ENCODE measurements at places on chromosomes 6 and 20.

- no peak for DNase-seq
Observed at GRCh38 chr20:59352541-59352940, 52.1 kb downstream of the EDN3 start.

- DNase-seq: no peak
Observed at GRCh38 chr6:34709386-34709785, 12.8 kb upstream of the ILRUN start.

GRCh38 chr6:107348224-107348623 is 111.1 kb downstream of the PDSS2 start:
- DNase-seq: no peak

DNA sequence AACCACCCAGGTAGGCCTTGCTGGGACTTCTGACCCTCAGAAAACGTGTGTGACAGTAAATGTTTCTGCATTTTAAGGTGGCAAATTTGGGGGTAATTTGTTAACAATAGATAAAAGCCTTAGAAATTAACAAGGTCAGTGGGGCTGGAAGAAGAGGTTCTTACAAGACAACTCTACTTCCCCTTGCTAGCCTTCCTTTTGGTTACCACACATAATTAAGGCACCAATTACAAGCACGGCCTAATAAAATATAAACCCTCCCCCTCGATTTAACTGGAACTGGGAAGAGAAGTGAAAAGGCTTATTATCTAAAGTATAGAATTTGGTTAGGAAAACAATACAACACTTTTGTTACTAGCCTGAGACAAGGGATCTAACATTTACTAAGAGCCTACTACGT is 38.8 kb downstream of the ELOVL5 start:
- DNase-seq: no peak

DNA sequence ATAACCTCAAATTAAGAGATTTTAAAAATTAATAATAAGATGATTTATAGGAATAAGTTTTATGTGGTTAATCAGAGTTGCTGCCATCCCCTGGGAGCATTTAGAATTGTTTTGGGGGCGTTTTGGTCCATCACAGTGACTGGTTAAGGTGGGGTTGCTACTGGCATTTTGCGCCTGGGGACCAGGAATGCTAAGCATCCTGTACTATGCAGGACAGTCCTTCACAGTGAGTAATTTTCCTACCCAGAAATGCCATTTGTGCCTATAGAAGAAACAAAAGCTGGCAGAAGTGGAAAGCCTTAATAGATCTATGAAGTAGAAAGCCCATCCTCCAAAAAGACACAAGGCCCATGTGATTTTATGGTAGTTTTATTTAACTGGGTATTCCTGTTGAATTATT is 118.0 kb downstream of the ANKS1A start:
- no peak for DNase-seq

All from stimulated activated CD8-positive, alpha-beta memory T cell treated with anti-CD3 and anti-CD28 coated beads, Interleukin-15, amount 100 ng/mL, for 1 hour (primary cell).